ENCODE measurements at places on chromosomes 4 and X.

DNA sequence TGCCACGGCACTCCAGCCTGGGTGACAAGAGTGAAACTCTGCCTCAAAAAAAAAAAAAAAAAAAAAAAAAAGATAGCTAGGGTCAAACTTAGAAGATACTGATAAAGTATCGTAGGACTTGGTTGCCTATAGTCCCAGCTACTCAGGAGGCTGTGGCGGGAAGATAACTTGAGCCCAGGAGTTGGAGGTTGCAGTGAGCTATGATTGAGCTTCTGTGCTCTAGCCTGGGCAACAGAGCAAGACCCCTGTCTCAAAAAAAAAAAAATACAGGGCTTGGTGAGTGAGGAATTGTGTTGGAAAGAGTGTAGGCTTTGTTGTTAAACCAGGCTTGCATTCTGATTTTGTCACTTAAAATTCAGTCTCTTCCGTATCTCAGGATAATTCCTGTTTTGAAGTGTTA is 6.2 kb downstream of the TAF1 start:
- no peak for DNase-seq

DNA sequence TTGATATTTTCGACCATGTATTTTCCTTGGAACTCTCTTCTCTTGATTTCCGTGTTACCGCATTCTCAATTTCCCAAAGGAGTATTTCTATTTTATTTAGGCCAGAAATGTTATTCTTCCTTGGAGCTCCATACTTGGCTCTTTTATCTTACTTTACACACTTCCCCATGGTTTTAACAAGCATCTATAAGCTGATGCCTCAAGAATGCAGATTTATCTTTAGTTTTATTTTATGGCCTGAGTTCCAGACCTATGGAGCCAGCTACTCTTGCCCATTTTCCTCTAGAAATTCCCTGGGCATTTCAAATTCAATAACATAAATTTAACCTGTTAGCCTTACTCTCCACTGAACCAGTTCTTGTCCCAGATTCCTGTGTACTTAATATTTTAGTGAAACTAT is 43.7 kb downstream of the SULT1E1 start:
- no peak for DNase-seq

GRCh38 chr4:167421201-167421600 is 186.9 kb upstream of the SPOCK3 start:
- DNase-seq, result no peak

GRCh38 chrX:129510331-129510730 is 13.0 kb downstream of the SMARCA1 start:
- no peak for DNase-seq

DNA sequence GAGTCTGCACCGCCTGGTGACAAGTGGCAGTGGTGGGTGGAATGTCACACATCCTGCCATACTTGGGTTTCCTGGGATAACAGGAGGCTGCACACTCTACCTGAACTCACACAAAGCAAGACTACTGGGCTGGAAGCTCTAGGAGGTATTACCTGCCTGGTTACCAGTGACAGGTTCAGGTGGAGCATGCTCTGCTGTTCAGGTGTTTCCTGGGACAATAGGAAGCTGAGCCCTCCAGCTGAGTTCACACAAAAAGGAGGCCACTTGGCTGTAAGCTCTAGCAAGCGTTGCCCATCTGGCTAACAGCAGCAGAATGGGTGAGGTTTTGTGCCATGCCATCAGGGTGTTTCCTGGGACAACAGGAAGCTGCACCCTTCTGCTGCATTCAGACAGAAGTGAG is 17.4 kb upstream of the UGT2B7 start:
- DNase-seq, result no peak

DNA sequence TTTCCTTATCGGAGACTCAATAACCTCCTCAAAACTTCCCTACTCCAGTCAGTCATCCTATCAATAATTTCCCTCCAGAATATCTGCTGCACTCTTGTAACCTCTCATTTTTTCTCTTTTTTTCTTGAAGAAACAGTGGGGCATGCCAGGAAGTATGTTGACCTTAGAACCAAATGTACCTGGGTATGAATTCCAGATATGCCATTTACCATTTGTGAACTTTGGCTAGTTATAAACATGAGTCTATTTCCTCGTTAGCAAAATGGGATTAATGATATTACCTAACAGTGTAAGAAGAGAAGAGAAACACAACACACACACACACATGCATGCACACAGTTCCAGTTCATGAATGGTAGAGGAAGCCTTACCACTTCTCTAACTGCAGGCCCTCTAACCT is 578.2 kb downstream of the FAM133A start:
- DNase-seq, result no peak

GRCh38 chr4:125677665-125678307 is 363.0 kb downstream of the FAT4 start:
- DNase-seq, result no peak

GRCh38 chr4:80806472-80806871 is 224.0 kb upstream of the BMP3 start:
- DNase-seq, result no peak

- no peak for DNase-seq
Observed at GRCh38 chrX:129600981-129601424, 53.8 kb downstream of the APLN start.

- DNase-seq, result no peak
Observed at GRCh38 chr4:38055566-38055965, 95.4 kb downstream of the PTTG2 start.

DNA sequence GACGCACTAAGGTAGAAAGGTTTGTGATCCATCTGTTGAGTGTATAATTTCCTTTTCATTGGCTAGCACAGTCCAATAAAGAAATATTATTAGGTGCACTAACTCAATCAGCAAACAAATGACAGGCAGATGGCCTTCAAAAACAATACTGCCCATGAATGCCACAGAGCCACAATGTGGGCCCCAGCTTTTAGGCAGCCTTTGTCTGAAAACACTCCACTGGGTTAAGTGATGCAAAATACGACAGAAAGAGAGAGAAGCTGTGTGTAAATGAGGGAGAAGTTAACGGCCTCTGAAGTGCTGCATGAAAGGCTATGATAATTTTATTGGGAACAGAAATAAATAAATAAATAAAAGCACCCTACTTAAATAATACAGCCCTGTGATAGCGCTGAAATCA is 274.6 kb downstream of the NKX6-1 start:
- no peak for DNase-seq
